Activated T-cell treated with anti-CD3 and anti-CD28 coated beads, Interleukin-2, amount 50 U/mL, for 48 hours (primary cell): ENCODE measurements at places on chromosomes 5 and 9.

DNA sequence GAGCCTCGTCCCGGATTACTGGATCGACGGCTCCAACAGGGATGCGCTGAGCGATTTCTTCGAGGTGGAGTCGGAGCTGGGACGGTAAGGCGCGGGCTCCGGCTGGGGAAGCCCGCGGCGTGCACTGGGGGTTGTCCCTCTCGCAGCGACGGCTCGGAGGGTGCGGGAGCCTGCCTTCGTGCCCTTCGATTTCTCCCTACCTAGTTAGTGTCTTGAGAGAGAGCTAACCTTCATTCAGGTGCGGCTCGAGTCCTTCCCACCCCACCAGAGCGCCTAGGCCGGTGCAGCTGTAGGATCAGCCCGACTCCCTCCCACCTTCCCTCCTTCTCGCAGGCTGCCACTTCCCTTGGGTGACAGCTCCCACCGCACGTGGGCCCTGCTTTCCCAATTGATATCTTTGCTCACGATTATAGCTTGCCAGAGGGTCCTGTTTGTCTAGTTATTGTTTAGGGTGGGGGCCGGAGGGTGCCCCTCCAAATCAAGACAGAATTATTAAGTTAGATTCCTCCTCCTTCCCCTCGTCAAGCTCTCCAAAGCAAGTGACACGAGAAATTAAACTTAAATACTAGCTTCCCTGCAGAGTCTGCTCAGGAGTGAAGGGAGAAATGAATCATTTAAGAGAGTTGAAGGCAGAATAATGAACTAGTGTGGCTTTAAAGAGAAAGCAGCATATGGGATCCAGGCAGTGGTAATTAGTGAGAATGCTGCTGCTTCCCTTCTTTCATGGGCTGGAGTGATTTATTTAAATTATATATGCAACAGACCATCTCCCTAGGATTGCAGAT, 569 bp downstream of the CAMK4 start:
- no peak for DNase-seq

DNA sequence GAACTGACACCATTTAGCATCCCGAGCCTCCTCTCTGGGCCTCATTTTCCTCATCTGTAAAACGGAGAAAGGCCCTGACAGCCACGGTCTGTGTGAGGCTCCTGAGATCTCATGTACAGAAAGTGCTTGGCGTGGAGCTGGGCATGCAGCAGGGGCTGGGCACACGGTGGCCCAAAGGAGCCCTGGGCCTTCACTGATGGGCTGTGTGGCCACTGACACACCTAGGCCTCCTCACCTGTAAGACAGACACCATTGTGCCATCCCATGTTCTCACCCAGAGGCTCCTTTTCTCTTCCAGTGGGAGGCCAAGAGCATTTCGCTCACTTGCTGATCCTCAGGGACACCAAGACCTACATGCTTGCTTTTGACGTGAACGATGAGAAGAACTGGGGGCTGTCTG, 1.6 kb downstream of the ORM1 start:
- DNase-seq, result no peak

DNA sequence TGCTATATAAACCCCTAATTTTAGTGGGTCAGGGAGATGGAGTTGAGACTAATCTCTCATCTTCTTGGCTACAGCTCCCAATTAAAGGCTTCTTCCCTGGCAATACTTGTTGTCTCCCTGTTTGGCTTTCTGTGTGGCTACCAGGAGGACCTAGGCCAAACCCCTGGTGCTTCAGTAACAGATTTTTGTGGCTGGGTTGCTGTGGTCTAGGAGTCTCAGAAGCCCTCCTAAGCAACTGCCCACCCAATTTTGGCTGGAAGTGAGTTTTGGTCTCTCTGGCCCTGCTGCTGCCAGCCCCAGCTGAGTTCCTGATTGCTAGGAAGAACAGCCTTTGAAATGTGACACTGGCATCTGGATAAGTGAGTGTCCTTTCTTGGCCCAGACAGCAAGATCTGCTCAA, 9.8 kb downstream of the RIGI start:
- no peak for DNase-seq

GRCh38 chr5:59608745-59609144, 284.8 kb downstream of the PDE4D start:
- DNase-seq, result no peak

DNA sequence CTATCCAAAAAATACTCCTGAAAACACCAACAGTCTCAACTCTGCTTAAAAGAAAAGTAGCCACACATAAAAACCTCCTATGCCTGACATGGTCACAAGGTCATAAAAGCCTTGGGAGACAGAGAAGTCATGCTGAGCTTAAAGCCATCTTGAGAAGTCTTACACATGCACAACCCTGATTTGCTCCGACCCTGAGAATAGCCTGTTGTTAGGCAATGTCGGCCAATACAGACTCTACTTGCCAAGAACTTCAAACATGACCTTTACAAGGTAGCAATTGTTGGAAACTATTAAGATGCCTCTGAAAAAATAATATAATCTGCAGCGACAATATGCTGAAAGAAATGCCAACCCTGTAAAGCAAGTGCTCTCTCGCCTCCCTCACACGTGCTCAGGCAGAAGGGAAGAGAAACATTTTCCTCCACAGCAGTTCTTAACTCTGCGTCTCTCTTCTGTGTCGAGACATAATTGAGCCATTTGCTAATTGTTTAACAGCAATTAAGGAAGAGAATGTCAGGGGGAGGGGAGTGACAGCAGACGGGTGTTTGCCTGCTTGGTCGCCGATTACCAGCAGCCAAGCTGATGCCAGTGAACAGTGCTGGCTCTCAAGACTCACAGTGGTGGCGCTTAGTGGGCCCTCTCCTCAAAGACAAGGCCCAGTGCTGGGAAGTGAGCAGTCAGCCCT, 393.6 kb downstream of the SPOCK1 start:
- no peak for DNase-seq

- no peak for DNase-seq
These were observed 20.0 kb downstream of the ZNF366 start for GRCh38 chr5:72487177-72487576.

DNA sequence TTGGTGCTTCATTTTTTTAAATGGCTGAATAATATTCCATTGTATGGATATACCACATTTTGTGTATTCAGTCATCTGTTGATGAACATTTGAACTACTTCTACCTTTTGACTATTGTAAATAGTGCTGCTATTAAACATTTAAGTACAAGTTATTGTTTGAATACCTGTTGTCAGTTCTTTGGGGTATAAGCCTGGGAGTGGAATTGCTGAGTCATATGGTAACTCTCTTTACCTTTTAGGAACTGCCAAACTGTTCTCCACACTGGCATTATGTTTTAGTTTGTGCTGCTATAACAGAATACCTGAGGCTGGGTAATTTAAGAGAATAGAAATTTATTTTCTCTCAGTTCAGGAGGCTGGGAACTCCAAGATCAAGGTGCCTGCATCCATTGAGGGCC, 15.7 kb upstream of the PDE8B start:
- DNase-seq, result no peak

- DNase-seq, result no peak
These were observed 163.6 kb upstream of the SMIM23 start for GRCh38 chr5:171622010-171622409.

- no peak for DNase-seq
These were observed 35.9 kb downstream of the ITK start for GRCh38 chr5:157216391-157217142.

DNA sequence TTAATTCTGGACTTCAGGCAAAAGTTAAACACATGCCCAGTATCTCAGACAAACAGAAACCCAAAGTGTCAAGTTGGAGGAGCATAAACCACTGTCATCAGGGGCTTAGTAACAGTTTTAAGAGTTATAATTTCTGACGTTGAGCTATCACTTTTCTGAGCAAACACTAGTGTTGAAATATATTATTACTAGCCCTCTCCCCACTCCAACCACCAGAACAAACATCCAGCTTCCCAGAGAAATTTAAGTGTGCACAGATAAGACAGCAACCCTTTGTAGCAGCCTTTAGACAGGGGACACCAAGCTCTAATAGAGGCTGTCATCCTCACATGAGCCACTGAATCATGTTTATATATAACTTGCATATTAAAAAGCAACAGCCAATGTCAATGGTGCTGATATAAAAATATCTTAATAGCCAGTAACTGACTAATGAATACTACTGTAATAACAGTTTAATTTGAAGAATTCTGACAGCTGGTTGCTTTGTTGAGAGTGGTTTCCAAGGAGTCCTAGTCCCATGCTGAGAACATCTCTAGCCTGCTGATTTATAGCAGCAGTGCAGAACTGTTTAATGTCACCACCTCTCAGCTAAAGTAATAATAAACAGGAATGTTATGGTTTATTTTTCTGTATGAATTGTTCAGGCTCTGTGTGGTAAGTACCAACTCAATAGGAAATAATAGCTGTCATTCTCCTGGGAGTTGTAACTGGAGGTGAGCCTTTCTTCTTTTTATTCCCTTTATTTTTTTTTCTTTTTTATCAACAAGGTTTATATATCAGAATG, 528.7 kb upstream of the ZNF608 start:
- no peak for DNase-seq

GRCh38 chr5:179113945-179114641, 53.9 kb downstream of the ZNF354C start:
- DNase-seq, result no peak

- no peak for DNase-seq
These were observed 29.2 kb downstream of the UGCG start for GRCh38 chr9:111925784-111926183.

DNA sequence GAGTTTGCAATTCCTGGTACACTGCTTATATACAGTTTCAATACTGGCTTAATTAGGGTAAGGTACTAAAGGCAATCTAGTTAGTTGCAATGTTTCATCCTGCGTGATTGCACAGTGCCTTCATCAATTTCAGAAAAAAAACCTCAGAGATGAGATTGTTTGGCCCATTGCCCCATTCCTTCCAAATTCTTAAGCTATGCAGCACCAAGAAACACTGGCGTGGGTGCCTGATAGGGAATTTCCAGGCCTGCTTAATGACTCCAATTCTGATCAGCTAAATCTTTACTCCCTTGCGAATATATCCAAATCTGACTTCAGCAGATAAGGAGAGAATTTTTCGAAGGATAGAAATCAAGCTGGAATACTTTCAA, 35.9 kb upstream of the GAS1 start:
- no peak for DNase-seq

DNA sequence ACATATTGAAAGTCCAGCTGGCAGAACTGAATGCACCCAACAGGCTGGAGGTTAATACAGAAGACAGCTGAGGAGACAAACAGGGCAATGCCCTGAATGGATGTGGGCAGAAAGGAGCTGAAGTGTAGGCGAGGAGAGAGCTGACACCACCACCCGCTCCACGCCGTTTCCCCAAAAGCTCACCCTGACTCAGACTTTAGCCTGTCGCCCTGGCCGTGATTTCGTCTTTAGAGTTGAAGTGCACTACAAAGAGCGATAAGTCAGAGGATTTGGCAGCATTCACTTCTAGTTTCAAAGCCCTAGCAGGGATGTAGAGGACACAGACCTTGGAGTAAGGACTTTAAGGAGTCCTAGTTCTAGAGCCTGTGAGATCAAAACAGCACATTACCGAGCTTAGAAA, 2.2 kb upstream of the ERAP1 start:
- peak; percentile 59 for DNase-seq

DNA sequence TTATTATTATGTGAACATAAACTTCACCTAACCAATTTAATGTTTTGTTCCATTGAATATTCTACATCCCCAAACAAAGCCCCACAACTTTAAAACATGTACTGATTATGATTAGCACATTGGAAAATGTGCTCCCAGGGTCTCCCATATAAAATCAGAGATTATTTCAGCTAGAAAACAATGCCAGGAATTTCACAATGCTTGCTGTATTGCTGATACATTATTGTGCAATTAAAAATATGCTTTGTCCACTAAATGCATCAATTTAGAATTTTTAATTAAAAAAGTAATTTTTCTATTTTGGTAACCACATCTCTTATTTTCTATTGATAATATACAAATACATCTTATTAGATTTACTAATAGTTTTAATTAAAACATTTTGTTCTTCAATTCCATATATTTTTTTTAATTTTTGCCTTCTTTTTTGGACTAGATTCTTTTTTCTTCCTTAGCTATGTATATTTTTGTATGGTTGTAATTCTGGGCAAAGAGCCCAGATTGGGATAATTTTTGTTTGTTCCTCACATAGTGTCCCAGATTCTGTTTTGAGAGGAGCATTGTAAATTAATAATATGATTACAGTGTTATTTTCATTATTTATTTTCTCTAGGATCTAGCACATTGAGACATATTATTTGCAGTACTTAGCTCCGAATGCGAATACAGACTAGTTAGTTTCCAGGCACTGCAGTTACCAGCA, 241.5 kb upstream of the CDH18 start:
- no peak for DNase-seq

DNA sequence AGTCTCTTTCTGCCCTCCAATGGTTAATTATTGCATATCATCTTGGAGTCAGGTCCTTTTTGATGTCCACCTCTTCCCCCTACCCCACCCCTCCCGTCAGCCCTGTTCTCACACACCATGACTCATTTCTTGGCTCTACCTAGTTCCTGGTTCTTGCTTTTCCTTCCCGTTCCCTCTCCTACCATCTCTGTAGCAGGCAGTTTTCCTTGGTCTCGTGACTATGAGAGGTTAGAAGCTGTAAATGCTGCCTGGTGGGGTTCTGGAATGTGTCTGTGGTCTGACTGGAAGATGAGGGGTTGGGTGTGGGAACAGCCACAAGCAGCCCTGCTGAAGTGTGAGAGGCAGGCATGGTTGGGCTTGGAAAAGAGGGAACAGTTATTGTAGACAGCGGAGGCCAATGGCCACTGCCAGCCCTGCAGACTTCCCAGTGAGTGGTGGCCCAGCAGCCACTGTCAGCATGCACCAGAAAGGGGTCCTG, 18.2 kb downstream of the SLC22A5 start:
- DNase-seq, result no peak

DNA sequence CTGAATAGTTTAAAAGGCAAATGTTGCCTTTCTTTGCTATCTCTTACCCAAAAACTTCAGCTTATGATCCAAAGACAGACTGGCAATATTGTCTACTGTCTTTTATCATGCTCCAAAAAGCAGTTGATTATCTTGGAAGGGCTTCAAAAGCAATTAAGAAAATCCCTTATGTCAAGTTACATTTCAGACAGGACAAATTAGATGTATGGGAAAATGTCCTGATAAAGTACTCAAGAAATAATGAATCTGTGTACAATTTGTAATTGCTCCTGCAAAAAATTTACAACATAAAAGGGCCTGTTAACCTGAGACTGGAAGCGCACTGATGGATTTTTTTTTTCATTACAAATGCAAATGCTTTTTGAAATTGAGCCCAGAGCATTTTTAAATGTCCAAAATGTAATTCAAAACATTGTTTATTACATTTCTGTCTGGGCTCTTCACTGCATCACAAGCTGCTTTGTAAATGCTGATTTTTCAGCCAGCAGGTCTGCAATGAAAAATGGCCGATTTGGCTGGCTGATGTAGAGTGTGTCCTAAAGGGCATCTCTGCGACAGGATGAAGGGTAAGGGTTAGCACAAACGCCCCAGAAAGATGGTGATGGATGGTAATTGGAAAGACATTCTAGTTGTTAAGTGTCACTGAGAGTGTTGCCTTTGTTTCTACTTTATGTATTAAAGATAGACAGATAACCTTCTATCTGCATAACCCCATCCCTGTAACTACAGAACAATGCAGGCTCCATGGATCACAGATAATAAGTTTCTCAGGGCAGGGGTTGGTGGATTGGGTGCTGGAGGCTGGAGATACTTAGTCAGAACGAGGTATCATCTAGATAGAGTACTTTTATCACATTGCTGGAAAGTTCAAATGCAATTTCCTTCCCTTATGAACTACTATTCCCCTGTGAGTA, 27.0 kb downstream of the MAT2B start:
- no peak for DNase-seq
